Left forelimb (tissue), 1 donor: ENCODE measurements at places on chromosomes 4 and X.

- no peak for DNase-seq
Measured at GRCh38 chr4:75287738-75288517, 226.3 kb downstream of the RCHY1 start.

DNA sequence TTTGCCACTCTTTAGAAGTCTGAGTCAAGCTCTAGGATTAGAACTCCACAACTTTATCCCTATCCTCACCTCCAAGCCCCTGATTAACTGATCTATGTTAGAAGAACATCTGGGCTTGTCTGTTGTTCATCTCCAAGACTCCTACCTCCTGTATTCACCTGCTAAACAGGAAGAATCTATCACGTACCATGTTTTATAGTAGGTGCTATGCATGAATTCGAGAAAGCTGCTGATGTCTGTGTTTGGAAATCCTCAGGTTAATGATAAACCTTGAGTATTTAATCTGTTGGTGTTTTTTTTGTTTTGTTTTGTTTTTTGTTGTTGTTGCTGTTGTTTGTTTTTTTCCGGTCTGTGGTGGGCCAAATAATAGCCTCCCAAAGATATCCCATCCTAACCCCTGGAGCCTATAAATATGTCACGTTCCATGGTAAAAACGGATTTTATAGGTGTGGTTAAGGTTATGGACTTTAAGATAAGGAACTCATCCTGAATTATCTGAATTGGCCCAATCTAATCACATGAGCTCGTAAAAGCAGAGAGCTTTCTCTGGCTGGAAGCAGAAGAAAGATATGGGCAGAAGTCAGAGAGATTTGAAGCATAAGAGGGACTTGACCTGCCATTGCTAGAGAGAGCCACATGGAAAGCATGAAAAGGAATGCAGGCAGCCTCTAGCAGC lies 101.2 kb upstream of the DUSP21 start:
- DNase-seq: no peak

GRCh38 chr4:100929135-100929534 lies 411.3 kb upstream of the EMCN start:
- no peak for DNase-seq

DNA sequence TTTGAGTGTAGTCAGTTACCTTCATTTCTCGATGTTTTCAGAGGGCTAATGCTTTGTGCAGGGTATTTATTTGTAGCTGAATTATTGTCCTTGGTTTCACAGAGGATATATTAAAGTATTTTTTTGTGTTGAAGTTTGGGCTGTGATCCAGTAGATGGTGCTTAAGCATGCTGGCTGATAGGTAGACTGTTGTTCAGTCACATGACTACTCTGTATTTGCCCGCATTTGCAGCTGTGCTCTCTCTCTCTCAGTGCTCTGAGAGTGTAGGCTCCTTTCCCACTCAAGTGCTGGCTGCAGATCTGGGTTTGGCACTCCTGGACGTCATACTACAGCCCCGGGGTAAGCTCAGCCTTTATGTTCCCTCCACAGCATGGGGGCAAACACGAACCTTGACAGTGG lies 21.7 kb downstream of the RAB40AL start:
- no peak for DNase-seq

DNA sequence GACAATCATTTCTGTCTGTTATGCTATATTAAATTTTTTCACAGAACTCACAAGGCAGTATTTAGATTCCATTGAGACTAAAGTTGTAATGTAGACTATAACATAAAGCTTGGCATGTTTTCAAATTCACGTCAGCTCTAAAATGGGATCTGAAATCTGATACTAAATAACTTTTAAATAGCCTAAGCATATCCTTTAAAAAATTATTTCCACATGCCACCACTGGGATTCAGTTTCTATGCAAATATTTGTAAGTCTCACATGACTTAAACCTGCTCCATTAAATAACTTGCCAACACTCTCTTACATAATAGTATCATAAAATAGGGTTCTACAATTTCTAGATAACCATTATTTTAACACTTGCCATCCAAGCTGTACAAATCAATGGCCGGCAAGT lies 32.4 kb downstream of the KLHL8 start:
- DNase-seq: no peak

DNA sequence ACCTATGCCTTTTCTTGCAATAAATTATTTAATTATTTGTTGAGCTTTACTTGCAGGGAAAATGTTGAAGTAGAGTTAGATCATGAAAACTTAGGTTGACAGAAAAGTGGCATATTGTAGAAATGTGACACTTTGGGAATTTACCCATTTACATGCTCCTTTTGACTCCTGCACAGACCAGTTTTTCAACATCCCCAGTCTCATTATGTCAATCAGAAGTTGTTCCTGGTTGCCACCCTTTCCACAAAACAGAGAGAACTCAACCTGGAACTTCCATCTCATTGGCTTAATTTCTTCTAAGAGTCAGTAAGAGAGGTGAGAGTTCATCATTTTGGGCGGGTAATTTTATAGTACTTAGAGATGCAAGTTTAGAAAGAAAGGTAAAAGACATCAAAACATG lies 284.6 kb upstream of the ANKRD50 start:
- DNase-seq: no peak

GRCh38 chr4:139756391-139757180 lies 91.0 kb downstream of the MGST2 start:
- no peak for DNase-seq

- DNase-seq: no peak
Measured at GRCh38 chr4:1473718-1474117, 67.5 kb upstream of the NKX1-1 start.

- DNase-seq: no peak
Measured at GRCh38 chr4:140971077-140971792, 162.0 kb downstream of the RNF150 start.

DNA sequence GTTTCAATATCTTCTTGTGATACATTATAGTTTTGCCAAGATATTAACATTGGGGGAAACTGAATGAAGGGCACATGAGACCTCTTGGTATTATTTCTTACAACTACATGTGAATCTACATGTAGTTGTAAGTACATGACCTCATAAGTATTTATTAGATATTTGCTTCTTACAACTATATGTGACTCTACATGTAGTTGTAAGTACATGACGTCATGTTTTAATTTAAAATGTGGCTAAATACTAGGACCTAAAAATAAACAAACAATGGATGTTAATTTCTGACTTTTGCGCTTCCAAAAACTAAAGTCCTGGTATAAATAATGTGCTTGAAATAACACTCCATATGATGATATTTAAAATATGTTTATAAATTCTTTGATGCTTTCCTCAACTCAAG lies 190.2 kb downstream of the CBLL2 start:
- no peak for DNase-seq

DNA sequence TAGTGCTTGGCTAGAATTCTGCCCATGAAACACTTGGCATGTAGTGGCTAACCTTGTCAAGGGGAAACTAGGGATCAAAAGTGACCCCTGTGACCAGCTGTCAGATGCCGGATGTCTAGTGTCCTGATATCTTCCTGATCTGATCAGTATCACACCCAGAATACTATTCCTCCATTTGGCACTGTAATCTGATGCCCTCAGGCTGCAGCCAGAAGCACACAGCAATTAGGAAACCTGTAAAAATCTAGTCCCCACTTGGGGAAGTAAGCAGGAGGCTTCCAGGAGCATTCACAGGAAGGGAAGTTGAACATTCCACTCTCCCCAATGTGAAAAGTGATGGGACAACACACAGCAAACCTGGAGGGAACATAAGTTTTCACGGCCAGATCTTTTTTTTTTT lies 125.1 kb downstream of the HS6ST2 start:
- no peak for DNase-seq

DNA sequence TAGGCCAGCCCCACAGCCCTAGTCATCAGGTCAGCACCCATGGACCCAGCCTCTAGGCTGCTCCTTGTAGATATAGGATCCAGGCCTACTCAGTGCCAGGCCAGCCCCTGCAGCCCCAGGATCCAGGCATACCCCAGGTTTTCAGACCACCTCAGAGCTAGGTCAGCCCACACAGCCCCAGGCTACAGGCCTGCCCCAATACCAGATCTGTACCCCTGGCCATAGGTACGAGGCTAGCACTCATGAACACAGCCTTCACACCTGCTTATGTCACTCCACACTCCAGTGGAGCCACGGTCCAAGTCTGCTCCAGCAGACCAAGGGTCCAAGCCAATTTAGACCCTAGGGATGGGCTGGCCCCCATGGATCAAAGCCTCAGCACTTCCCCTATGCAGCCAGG lies 191.0 kb downstream of the DLG3 start:
- DNase-seq: no peak

DNA sequence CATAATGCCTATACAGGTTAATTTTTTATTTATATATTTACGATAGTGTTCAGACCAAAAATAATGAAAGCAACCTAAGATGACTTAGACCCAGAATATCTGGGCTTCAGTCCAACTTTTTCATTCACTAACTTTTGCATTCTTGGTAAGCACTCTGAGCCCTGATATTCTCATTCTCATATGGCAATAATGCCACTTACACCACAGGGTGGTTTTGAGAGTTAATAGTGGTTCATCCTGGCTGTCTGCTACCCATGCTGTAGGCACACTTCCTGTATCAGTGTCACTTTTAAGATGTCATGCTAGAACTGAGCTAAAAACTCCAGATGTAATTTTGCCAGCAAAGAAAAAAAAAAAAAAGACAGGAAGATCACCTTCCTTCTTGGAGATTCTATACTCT lies 508.7 kb upstream of the FMR1 start:
- DNase-seq: no peak

DNA sequence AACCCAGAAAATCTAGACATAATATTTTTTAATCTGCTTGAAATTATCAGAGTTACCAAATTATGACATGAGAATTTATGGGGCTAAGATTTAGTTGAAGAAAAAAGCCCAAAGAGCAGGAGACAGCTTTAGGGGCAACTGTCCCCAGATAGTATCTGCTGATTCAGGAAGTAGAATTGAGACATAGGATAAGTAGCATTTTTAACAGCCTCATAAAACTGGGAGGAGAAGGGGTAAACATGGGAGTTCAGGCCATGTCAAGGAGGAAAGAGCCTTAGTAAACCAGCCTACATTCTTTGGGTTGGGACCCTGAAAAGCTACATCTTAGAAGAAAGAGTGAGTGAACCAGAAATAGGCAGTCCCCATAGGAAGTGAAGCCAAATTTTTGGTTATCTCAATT lies 9.7 kb upstream of the RAB28 start:
- no peak for DNase-seq

GRCh38 chr4:86554646-86555045 lies 39.5 kb upstream of the PTPN13 start:
- no peak for DNase-seq

DNA sequence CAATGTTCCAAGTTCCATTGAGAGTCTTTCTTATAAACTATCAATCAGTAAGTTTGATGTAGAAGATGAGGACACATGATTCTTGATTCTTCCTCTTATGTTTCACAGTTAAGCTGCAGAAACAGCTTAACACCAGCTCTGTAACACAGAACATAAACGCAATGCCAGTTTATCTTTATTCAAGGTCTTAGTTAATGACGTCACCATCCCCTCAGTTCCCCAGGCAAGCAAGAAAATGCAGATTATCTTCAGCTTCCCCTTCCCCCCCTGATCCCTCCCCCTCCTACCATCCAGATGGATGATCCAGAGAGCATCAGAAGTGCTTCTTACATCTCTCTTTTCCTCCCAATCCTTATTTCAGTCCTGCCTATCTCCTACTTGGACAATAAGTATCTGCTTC lies 4.4 kb upstream of the SH3RF1 start:
- DNase-seq: no peak

DNA sequence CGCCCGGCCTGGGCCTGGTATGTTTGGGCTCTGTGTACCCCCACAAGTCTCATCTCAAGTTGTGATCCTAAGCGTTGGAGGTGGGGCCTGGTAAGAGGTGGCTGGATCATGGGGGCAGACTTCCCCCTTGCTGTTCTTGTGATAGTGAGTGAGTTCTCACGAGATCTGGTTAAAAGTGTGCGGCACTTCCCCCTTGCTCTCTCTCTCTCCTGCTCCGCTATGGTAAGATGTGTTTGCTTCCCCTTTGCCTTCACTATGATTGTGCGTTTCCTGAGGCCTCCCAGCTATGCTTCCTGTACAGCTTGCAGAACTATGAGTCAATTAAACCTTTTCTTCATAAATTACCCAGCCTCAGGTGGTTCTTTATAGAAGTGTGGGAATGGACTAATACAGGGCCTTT lies 53.0 kb downstream of the CHST7 start:
- no peak for DNase-seq

- no peak for DNase-seq
Measured at GRCh38 chr4:166064721-166065120, 191.7 kb downstream of the TLL1 start.
